ENCODE measurements at places on chromosomes 1 and 21. TPM values are rescaled to one million over a fixed set of nuclear protein-coding genes. Genes with fewer than 3 reads are reported as not detected.

Gene CHODL
- total RNA-seq, result not detected

Gene CAMK2N1
- total RNA-seq, result 9.9 TPM

Gene CTSS
- 39.2 TPM for total RNA-seq

Gene CFHR2
- total RNA-seq, result not detected

Gene FMO2
- under 0.01 TPM for total RNA-seq

DNA sequence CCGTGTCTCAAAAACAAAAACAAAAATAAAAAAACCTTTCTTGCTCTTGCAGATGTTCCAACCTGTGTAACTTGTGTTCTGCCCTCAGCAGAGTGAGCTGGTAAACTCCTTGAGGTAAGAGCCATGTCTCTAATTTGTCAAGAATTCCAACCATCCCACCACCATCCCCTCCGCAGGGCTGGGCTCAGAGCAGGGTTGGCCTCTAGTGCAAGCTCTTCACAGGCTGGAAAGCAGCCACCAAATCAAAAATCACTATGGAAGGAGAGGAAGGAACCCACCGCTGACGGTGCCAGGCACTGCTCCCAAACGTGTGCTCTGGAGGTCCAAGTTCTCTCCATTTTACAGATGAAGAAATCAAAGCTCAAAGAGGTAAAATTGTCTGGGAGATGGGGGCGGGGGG, 9.4 kb downstream of the PLEKHA6 start:
- no peak for DNase-seq

GRCh38 chr1:25037174-25038074, 107.3 kb upstream of the RUNX3 start:
- DNase-seq, result peak; percentile 28

- DNase-seq, result peak; percentile 21
Observed at GRCh38 chr1:179867493-179868330, 9.9 kb downstream of the TOR1AIP2 start.

DNA sequence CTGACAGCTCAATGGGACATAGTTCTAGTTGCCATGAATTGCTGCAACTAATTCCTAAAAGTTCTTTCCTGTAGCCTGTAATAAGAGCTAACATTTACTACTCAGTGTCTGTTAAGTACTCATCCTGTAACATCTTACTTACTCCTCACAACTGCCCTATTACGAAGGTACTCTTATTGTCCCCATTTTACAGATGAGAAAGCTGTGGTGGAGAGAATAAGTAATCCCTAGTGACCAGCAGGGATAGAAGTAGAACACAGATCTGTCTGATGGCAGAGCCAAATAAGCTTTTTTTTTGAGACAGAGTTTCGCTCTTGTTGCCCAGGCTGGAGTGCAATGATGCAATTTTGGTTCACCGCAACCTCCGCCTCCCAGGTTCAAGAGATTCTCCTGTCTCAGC, 3.1 kb downstream of the STK40 start:
- DNase-seq, result no peak

- DNase-seq, result peak; percentile 69
Observed at GRCh38 chr1:46613661-46614603, 2.7 kb downstream of the MOB3C start.

- DNase-seq, result no peak
Observed at GRCh38 chr21:24395320-24395923, 1211.9 kb downstream of the MRPL39 start.

- DNase-seq, result peak; percentile 64
Observed at GRCh38 chr1:6329396-6329795, 64.2 kb downstream of the ACOT7 start.

GRCh38 chr1:13451399-13451965, 41.2 kb downstream of the PRAMEF20 start:
- no peak for DNase-seq

GRCh38 chr21:25569711-25570110, 37.6 kb downstream of the MRPL39 start:
- DNase-seq, result no peak

GRCh38 chr1:36910886-36911540, 123.3 kb downstream of the GRIK3 start:
- DNase-seq, result no peak

- DNase-seq, result no peak
Observed at GRCh38 chr1:30599721-30600120, 123.7 kb downstream of the MATN1 start.

DNA sequence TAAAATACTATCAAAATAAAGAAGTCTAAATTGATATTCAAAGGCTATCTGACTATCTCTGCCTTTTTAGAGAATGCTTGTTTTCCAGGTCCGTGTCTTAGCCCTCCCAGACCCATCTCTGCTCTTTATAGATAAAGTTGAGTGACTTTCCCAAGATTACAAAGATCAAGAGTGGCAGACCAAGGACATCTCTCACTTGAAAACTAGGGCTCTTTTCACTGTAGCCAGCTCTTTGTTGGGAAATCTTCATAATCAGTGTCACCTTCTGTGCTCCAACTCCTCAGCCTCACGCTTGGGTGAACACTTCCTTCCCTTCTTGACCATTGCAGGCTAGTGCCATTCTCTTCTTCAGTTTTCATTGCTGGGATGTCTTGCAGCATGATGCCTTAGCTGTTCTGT, 211.1 kb downstream of the PBX1 start:
- no peak for DNase-seq

GRCh38 chr1:244406337-244406736, 45.4 kb downstream of the ADSS2 start:
- no peak for DNase-seq

DNA sequence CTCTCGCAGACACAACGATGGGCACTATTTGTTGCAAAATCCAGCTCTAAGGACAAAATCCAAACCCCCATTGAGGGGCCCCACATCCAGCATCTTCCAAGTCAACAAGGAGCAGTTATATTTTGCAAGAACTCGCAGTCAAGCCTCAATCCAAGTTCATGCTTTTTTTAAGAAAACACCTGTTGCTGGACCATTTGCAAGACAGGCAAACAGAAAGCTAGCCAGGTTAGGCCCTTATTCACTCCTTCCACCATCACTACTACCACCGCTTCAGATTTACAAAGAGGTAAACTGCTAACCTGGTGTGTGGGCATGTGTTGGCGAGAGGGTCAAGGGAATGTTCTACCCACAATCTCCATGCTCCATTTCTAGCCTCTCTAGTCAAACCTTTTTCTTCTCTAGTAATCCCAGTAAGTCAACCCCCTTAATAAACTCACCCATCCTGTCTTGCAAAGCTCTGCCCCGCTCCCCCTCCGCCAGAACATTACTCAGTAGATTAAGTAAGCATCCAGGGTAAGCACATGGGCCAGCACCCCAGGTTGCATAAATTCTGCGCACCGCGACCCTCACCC, 703 bp downstream of the ERI3 start:
- DNase-seq, result no peak

GRCh38 chr1:236509647-236510401, 14.0 kb upstream of the LGALS8 start:
- DNase-seq, result no peak

DNA sequence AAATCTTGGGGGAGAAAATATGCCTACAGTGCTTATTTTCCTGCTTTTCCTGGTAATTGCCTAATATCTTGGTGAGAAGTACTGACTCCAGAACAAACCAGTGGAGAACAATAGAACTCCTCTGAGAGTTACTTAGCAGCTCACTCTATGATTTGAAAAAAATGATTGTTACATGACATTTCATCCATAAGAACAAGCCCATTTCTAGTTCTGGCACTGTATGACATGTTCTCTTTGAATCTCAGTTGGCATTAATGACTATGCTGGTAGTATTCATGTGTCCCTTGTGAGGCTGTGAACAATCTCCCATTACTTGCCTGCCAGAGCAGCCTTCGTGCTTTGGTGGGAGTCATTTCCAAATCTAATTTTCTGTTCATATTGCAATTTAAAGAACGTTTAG, 58.0 kb downstream of the CLIC4 start:
- no peak for DNase-seq

- DNase-seq, result no peak
Observed at GRCh38 chr1:202105571-202106339, 17.0 kb upstream of the GPR37L1 start.

DNA sequence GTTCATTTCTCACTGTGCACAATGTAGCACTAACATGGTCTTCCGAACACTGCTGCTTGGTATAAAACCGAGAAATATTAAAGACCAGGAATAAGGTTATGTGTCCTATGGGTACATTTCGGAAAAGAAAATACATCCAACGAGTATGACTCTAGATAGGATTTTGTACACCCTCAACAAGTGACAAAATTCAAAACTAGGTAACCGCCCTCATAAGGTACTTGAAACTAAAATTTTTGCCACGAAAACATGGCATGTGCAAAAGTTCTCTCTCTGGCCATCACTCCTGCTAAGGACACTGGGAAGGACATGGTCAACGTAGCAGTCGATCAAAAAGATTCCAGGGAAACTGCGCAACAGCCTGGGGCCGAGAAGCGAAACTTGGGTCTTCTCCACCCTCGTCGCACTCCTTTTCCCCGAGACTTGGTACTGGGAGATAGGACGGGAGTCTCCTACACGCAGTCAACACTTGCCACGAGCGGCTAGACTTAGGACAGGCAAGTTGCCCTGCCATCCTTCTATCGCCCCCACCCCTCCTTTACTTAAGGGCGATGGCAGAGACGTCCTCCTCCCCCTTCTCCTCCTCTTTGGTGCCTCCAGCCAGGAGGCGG, 338 bp upstream of the TOR1AIP1 start:
- peak; percentile 91 for DNase-seq

GRCh38 chr21:35120631-35121180, 71.6 kb upstream of the RUNX1 start:
- no peak for DNase-seq

- DNase-seq, result no peak
Observed at GRCh38 chr1:154148807-154149206, 6.1 kb downstream of the NUP210L start.

- peak; percentile 45 for DNase-seq
Observed at GRCh38 chr1:48470481-48470855, 1.5 kb downstream of the SPATA6 start.

- no peak for DNase-seq
Observed at GRCh38 chr1:229793488-229793887, 167.4 kb downstream of the URB2 start.

Measured in RPMI7951 (cell line).